ENCODE measurements at places on chromosomes 7 and 10.

DNA sequence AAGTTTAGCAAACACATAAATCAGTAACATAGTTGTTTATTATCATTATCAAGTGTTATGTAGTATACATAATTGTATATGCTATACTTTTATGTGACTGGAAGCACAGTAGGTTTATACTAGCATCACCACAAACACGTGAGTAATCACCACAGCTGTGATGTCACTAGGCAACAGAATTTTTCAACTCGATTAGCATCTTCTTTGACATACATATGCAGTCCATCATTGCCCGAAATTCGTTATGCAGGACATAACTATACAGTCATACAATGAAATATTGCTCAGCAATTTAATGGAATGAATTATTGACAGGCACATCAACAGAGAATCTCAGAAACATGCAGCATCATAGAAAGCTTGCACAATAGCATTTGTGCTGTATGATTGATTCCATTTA is 77.7 kb downstream of the LSM5 start:
- DNase-seq: no peak

DNA sequence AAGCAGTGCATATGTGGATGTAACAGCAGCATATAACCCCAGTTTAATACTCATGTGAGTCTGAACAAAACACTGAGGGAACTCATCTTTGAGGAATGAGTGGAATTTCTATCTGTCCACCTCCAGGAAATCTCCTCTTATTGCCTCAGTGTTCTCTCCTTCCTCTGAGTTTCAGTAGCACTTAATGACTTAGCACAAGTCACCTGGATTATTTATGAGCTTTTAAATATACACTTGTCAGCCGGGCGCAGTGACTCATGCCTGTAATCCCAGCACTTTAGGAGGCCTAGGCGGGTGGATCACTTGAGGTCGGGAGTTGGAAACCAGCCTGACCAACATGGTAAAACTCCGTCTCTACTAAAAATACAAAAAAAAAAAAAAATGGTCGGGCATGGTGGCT is 4.3 kb downstream of the LRRC20 start:
- DNase-seq: peak; percentile 66

GRCh38 chr10:80504897-80505465 is 32.7 kb upstream of the SH2D4B start:
- no peak for DNase-seq

DNA sequence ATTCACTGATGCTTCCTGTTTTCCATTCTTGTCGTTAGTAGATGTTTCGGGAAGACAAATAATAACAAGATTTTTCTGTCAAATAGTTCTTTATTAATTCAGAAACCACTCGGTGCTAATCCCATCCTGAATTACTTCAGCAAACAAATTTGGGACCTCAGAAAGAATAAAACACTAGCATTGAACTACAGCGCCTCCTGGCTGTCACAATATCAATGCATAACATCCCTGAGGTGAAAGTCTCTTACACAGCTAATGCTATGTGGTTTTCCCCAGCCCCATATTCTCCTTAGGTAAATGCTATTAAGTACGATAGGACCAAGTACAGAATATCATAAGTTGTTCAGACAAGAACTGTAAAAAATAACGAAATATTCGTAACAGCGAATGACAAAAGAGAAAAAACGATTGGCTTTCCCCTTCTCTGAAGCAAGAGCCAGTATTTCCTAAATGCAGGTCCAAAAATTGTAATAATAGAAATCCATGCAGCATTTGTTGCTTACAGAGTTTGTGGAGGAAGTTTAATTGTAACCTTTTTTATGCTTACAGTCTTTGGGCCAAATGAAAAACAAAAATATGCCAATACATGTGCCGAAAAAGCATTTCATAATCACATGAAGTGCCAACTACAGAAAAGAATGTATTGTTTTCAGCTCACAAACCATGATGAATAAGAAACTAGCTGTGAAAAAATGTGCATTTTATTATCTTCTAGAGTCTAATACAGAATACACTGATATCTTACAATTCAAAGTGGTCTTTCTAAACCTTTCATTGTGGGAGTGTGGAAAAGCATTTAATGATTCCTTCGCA is 47.3 kb downstream of the MYPN start:
- DNase-seq: peak; percentile 48

- DNase-seq: no peak
Measured at GRCh38 chr10:62374862-62375710, 917 bp downstream of the ZNF365 start.

DNA sequence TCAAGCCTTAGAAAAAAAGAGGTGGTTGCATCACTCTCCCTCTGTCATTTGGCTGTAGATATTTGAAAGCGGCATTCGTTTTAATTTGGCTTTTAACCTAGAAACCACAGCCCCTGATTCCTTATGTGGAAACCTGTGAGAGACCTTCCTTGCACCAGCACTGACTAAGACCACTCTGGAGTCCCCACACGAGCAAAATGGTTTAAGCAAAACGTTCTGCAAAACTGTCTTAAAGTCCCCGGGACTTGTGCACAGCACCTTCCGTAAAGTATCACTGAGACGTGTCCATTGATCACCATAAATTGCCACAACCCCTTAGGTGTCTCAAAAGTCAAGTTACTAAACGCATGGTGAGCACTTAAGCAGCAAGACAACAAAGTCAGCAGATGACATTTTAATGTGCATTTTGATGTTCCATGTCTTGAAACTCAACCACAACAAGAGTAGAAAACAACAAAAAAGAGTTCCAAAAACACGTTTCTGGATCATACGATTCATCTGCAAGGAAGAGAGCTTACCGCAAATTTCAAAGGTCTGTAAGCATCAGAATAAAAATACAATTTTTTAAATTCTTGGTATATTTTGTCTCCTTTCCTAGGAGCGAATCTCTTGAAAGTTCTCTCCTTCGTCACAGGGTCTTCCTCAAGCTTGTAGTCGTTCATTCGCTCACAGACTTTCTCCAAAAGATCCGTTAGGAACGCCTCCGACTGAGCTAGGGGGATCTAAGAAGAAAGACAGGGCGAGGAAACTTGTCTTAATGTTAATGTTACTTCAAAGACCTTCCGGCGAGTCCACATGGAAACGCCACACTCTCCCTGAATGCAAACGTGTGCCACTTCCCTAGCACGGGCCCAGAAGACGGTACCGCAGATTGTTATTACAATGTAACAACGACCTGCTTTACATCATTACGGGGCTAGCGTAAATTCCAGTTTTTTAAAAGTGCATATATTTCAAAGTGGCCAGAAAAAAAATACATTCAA is 37.7 kb downstream of the CNPY1 start:
- no peak for DNase-seq

All from MV-4-11 (cell line).